ENCODE measurements at places on chromosomes 6 and 20.

DNA sequence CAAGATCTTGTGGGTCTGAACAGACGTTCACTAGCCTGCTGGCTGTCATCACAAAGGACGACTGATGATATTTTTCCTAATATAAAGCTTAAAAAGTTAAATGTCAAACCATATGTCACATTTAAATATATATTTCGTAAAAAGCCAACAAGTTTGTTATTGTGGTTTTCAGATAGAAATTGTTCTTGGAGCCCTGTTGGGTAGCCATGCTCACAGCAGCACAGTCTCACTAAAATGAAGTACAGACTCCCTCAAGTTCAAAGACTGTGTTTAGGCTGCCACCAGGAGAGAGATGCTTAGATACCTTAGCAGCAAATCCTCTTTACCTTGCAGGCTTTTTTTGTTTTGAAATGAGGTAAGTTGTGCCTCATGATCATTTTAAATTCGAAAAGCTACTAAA lies 17.8 kb downstream of the EEF1E1 start:
- peak; percentile 57 for DNase-seq

- no peak for DNase-seq
Measured at GRCh38 chr20:58893355-58894120, 41.0 kb downstream of the GNAS start.

DNA sequence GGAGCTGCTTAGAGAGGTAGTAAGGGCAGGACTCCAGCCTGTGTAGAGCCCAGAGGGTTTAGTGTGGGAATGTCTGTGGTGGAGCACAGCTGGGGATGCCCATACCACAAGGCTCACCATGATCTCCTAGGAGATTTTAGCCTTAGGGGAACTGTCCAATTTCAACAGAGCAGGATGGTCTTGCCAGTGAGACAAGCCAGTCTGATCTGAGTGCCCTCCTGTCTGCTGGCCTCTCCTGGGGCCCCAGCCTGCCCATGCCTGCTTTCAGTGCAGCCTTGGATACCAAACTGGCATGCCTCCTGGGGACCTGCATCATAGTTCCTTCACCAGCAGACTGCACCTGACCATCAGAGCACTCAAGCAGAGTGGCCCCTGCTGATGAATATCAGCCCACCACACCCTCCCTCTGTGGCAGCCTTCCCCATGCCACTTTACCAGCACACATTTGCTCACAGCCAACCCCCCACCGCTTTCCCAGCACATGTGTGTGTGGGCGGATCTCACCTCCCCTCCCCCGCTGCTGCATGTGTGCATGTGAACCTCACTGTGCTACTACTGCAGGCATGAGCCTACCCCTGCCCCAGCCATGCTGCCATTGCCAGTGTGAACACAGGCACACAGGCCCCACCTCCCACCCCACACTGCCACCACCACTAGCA lies 7.9 kb upstream of the TREM1 start:
- no peak for DNase-seq

GRCh38 chr6:17632934-17633333 lies 32.8 kb downstream of the FAM8A1 start:
- DNase-seq = no peak

DNA sequence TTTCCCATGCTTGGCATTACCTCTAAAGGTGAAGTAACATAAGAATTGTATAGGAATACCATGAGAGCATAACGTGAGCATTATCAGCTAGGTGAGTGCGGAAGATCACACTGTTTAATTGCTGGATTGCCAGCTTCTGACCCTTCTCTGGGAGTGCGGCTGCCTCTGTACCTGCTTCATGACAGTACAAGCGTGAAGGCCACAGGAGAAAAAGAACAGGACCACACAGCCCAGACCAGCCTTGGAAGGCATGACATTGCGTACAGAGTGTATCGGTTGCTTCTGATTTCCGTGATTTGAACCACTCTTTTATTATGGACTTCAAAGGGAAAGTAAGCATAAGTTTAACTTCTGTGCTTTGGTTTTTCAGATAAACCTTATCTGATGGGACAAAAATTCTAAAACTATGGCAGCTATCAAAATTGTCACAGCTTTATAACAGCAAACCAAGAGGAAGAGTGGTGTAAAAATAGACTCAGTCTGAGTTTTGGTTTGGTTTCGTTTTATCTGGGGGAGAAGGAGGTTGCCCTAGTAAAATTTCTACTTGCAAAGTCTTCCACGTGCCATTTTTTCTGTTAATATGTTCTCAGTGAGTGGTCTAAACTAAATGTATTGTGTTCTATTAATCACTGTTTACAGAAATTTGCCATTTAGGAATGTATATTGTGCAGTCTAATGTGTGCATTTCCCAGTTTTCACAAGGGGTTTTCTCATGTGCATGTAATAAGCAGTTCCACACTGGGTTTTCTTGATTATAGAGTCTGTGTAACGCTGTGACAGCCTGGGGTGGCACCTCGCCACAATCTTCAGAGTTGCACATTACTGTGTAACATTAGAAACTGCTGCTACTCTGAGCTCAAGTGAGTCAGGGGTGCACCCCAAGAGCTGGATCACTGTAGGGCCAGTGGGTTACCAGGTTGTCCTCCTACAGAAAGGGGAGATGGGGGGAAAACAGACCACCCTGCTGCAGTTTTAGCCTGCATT lies 97.3 kb downstream of the RPP40 start:
- DNase-seq = no peak

DNA sequence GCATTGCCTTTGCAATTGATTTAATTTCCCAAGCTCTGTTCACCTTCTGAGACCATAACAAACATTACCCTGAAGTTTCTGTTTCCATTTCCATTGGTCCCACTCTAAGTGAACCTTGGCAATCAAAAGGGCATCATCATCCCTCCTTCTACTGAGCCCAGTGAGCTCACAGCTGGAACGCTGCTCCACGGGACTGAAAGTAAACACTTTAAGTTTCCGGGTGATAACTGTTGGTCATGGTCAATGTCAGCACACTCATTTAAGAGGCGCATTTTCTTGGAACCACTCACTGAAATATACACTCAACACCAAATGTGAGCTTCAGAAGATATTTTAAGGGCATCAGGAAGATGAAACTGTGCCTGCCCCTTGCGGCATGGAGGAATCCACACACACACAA lies 37.1 kb upstream of the RPS6KA2 start:
- no peak for DNase-seq

GRCh38 chr6:4004249-4004648 lies 74.7 kb downstream of the FAM217A start:
- DNase-seq = peak; percentile 21
